Kidney glomerular epithelial cell (primary cell): ENCODE measurements at places on chromosomes 7 and 10.
A peak's percentile ranks its signal among the peaks of the same experiment; 100 is the strongest.

- no peak for DNase-seq
Measured at GRCh38 chr7:128791121-128791971, at the start of gene CCDC136. CCDC136 (plus strand) TSS chr7:128791968; CDS start chr7:128792412, 444 bp downstream.

GRCh38 chr10:133224756-133225372 lies 5.2 kb upstream of the UTF1 start:
- DNase-seq = peak; percentile 48

DNA sequence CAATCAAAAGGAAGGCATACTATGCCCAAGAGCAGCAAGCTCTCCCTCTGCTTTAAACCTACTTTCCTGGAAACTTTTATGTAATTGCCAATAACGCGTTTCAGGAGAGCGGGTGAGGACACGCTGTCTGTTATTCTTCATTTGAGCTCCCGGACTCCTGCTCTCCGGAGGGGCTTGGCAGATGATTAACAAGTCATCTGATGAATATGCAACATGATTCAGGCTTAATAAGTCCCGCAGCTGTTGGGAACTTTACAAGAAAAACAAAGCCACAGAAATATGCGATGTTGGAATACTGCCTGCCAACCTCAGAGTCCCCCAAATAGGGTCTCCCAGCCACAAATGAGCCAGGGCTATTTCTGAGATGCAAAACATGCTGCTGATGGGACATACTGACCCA lies 348.0 kb downstream of the GPAM start:
- peak; percentile 76 for DNase-seq

DNA sequence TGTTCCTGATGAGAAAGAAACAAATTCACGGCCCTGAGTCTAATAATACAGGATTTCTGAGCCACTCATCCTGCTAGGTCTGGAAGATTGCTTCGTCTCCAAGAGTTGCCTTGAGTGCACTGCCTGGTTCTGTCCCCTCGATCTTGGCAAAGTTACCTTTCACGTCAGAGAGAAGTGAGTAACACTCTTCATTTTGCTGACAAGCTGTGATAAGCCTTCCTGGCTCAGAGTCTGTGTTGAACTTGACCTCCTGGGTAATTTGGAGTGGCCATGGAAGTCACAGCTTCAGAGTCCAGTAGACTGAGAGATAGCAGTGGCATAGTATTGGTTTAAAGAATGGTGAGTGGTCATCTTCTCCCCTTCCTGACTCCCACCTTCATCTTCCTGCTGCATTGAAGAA lies 64.7 kb upstream of the LRGUK start:
- DNase-seq = no peak

GRCh38 chr7:28758186-28758585 lies 199.9 kb downstream of the TRIL start:
- no peak for DNase-seq

- peak; percentile 3 for DNase-seq
Measured at GRCh38 chr10:73641328-73642060, at the start of gene MYOZ1. MYOZ1 (minus strand) TSS chr10:73641474; CDS start chr10:73640017, 1,457 bp downstream.

- DNase-seq = no peak
Measured at GRCh38 chr10:99008054-99008453, 227.6 kb downstream of the HPSE2 start.

- DNase-seq = no peak
Measured at GRCh38 chr10:100637785-100638184, 102.0 kb downstream of the HIF1AN start.

GRCh38 chr10:88162852-88163251 lies 299.4 kb downstream of the PTEN start:
- DNase-seq = no peak

GRCh38 chr7:118330388-118330787 lies 105.9 kb downstream of the ANKRD7 start:
- DNase-seq = peak; percentile 57

DNA sequence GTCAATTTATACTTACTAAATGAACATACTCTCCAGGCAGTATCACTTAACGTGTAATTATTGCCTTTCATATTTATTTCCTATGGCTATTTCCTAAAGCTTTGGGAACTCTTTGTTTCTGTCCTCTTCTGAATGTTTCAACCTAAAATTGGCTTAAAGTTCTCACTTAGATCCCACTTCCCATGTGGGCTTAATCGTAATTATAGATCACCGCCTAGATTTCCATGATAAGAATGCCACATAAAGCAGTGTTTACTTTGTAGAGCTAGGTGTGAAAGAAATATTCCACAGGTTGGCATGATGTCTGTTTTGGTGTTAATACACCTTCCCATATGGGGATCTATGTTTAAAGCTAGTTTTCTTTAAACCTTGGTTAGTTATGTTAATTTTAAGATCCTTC lies 1.5 kb downstream of the HDAC9 start:
- no peak for DNase-seq

GRCh38 chr10:50992972-50993766 lies 81.1 kb upstream of the PRKG1 start:
- DNase-seq = no peak

DNA sequence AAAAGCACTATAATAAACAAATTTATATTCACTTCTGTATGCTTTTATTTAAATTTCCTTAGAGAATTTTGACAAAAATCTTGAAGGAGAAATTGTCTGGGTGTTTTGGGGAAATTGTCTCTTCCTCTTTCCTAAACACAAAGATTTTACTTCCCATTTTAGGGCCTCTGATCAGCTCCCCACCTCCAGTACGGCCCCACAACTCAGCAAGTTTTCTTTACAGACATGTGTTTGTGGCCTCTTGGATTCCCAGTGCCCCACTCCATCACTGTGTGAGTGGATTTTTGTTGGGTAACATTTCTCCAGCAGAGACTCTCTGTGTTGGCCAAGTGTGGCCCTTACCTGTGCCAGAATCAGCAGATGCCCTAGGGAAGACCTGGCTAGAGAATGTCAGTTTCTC lies 182.8 kb upstream of the CDC14C start:
- DNase-seq = no peak

DNA sequence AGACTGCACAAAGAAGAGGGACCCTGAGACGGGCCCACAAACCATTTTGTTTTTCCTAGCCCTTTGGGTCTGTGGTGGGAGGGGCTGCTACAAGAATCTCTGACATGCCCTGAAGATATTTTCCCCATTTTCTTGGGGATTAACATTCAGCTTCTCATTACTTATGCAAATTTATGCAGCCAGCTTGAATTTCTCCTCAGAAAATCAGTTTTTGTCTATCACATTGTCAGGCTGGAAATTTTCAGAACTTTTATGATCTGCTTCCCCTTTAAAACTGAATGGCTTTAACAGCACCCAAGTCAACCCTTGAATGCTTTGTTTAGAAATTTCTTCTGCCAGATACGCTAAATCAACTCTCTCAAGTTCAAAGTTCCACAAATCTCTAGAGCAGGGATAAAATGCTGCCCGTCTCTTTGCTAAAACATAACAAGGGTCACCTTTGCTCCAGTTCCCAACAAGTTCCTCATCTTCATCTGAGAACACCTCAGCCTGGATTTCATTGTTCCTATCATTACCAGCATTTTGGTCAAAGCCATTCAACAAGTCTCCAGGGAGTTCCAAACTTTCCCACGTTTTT lies 560.0 kb upstream of the KCND2 start:
- no peak for DNase-seq

- no peak for DNase-seq
Measured at GRCh38 chr7:100590077-100590737, 4.1 kb downstream of the FBXO24 start.

- no peak for DNase-seq
Measured at GRCh38 chr7:149731207-149731955, 42.0 kb downstream of the ZNF467 start.

DNA sequence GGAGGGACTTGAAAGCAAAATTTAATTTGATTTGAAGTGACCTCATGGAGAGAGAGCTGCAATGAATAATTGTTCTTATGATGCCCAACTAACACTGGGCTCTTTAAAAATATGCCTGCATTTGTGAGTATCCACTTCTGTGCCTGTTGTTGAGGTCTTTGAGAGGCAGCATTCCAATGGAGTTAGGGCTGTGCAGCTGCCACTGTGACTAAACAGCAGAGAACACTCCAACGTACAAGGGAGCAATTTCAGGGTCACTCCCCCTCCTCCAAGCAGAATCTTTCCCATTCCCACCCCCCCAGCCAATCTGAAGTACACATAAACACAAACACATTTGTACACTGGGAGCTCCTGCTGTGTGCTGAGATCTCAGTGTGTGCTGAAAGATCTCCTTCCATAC lies 28.0 kb upstream of the GSAP start:
- DNase-seq = no peak

- no peak for DNase-seq
Measured at GRCh38 chr10:95756041-95756761, at the start of gene ENTPD1. ENTPD1 (plus strand) TSS chr10:95756163; CDS start chr10:95756240, 77 bp downstream.

DNA sequence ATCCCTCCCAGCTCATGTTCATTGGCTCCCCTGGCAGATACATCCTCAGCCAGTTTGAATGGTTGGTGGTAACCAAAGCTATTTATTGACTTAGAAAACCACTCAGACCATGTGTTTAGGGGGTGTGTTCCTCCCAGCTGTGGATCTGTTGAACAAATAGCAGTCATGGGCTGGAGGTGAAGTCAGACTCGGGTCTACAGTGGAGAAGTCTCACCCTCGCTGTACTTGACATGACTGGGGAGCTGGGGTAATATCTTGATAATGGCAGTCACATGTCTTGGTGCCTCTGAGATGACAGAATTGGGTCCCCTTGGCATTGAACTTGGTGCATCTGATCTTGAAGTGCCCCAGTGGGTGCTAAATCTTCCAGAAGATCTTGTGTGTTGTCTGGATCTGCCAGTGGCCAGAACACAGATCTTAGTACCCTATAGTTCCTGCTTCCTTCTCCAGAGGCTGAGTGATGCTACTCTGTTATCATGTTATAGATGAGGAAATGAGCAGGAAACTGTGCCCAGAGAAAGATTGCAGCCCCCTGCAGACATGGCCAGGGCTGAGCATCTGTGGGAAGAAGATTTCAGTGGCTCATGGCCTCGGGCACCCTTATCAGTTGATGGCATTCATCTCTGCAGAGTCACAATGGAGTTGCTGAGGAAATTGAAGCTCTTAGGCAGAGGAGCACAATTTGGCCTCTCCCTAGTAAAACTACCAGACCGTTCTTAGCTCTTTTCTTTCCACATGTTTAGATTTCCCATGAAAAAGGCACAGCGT lies 50.4 kb downstream of the ADRA2A start:
- DNase-seq = no peak

DNA sequence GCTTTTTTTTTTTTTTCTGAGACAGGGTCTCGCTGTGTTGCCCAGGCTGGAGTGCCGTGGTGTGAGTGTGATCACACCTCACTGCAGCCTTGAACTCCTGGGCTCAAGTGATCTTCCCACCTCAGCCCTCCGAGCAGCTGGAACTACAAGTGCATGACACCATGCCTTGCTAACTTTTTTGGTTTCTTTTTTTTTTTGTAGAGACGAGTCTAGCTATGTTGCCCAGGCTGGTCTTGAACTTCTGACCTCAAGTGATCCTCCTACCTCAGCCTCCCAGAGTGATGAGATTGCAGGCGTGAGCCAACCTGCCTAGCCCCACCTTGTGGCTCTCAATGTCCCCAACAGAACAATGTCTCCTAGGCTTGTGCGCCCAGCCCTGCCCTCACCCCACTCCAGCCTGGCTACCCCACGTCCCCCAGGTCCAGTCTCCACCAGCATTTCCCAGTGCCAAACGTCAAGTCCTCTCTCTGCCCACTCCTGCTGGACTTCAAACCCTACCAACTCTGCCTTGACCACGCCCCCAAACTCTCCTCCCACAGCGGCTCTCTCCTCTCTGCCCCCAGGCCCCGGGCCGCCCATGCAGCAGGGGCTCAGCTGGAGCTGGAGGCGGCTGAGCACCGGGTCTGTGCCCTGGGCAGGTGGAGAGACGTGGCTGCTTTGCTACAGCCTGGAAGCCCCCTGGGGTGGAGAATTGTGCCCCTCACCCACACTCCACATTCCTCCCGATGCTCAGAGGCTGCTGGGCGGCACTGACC lies 18.9 kb downstream of the BHLHA15 start:
- DNase-seq = no peak

DNA sequence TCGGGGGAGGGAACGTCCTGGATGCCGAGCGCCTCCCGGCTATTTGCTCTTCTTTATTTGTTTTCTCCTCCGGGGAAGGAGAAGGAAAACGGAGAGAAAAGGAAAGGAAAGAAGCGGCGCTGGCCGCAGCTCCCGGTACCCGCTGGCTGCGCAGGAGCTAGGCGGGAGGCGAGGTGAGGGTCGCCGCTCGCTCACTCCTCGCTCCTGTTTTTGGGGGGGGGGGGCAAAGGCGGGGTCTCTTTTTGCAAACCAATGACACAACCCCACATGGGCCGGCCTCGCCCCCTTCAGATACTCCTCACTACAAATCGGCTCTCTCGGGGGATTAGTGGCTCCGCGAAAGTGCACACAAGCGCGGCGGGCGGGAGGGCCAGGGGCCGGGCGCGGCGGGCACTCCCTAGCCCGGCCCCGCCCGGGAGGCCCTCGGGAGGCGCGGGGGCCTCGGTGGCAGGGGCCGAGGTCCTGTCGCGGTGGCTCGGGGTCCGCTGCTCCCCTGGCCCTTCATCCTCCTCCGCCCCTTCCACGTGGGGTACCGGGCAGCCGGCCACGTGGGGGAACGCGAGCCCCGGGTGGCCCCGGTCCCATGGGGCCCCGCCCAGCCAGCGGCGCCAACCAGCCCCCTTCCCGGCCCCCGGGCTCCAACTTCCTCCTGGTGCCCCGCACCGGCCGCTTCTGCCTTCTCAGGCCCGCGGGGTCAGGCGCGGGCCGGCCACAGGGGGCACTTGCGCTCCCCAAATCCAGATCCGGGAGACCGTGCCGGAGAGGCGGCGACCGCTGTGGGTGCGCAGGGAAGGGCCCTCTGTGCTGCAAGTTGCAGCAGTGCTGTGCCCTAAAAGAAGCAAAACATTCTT lies 718 bp upstream of the CTBP2 start:
- DNase-seq = peak; percentile 71

DNA sequence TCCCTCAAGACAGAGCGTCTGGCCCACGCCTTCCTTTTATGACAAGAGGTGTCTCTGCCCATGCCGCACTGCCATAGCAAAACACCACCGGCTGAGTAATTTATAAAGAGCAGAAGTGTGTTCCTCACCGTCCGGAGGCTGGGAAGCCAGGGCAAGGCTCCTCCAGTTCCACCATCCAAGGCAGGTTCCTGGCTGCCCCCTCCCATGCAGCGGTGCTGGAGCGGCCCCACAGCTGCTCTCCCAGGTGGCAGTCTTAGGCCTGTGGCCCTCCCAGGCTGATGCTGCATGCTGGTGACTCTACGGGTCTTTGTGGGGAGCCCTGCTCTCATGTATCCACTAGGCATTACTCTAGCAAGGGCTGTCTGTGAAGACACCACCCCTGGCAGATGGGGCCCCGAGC lies 113.1 kb downstream of the TCERG1L start:
- no peak for DNase-seq

DNA sequence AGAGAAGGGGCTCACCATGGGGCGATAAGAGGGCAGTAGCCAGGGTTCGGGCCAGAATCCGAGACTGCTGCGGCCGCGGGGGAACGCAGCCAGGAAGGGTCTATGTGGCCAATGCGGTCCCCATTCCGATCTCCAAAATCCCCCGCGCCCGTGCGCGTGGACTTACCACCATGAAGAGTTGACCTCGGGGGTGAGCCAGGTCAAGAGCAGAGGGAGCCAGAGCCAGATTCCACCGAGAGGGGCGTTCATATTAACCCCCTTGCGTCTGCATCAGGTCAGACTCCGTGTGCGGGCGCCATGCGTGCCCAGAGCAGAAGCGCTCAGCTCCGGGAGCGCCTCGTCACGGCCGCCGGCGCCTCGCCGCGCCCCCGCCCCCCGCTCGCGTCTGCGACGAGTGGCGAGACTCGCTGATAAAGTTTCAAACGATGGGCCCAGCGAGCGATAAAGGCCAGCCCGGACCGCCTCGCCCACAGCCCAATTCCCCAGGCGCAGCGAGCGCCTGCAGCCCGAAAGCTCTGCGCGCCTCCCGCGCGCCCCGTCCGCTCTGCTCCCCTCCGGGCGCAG lies at the start of gene WNT2:
Gene WNT2 (minus strand): TSS at position 318 of the 564 bp plus-strand sequence. CDS start 69 bp downstream, at position 249.
- no peak for DNase-seq
